Left kidney (tissue), 8 donors: ENCODE measurements at places on chromosomes 4 and X. TPM values are rescaled to one million over a fixed set of nuclear protein-coding genes. Genes with fewer than 3 reads are reported as not detected.

GRCh38 chrX:114800719-114801118 lies 216.7 kb downstream of the IL13RA2 start:
- no peak for DNase-seq

DNA sequence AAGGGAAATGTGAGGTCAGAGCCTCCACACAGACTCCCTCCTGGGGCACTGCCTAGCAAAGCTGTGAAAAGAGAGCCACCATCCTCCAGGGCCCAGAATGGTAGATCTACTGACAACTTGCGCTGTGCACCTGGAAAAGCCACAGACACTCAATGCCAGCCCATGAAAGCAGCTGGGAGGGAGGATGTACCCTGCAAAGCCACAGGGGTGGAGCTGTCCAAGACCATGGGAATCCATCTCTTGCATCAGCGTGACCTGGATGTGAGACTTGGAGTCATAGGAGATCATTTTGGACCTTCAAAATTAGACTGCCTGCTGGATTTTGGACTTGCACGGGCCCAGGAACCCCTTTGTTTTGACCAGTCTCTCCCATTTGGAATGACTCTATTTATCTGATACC lies 22.8 kb downstream of the CDKN2AIP start:
- DNase-seq, result no peak

- no peak for DNase-seq
Observed at GRCh38 chrX:127129510-127129909, 310.0 kb downstream of the PRR32 start.

- DNase-seq, result no peak
Observed at GRCh38 chr4:41792166-41792565, 43.6 kb upstream of the PHOX2B start.

DNA sequence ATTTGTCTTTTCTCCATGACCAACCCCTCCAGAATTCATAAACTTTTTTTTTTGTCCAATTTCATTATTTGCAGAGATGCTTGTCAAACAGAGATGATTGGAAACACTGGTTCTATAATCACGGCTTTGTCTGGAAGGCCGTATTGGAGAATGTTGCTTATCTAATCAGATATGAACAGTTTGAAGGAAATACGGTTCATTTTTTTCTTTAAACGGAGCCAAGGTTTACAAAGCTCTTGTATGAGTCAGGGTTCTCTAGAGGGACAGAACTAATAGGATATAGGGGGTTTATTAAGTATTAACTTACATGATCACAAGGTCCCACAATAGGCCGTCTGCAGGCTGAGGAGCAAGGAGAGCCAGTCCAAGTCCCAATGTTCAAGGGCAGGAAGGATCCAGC lies 1415.8 kb downstream of the C4orf33 start:
- DNase-seq, result no peak

DNA sequence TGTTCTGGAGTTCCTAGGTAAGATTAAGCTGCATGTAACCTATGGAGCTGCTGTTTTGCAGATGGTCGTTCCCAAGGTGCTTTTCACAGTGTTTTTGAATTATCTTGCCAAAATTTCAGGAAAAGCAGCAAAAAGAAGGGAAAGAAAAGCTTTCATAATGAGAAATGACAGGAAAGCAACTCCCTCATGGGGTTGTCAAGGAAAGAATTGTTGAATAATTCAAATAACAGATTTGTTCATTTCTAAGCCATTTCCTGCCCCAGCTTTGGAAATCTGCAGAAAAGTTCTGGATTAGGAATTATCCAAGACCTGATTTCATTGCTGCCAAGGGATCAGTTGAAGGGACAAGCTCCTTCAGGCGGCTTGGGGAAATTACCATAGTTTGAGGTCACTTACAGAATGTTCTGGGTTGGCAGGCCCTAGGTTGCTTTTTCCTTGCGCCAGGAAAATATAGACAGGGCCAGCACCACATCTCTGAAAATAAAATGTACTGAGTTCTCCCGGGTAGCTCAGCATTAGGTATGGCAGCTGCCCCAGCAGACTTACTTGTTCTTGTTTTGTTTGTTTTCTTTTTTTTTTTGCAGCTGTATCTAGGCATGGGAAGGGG lies 354.7 kb downstream of the STIM2 start:
- DNase-seq, result no peak

DNA sequence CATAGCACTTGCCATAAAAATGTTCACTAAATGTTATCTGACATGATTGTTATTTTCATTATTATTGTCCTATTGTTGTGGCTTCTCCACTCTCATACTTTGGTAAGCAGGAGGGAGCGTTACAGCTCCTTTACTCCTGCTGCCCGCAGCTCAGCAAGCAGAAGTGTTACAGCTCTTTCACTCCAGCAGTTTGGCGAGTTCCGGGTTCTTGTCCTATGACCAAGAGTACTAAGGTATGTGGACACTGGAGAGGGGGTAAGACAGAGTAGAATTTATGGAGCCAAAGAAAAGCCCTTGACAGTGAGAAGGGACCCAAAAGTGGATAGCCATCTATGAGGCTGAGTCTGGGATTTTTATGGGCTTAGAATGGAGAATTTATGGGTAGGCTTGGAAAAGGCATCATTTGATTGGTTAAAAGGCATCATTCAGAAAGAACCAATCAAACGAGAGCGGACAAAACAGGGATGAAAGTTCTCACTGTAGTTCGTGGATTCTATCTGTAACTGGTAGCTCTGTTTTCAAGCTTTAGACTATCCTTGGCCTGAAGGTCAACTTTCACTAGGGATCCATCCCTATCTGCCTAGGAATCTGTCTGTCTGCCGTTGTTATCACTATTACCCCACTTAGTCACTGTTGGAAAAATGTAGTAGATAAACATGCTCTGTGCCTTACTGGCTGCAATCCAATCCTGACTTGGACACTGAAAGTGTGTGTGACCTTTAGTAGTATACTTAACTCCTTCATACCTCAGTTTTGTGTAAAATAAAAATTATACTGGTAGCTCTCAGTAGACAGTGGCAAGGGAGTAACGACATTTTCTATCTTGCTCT lies 545.6 kb upstream of the LCORL start:
- no peak for DNase-seq

DNA sequence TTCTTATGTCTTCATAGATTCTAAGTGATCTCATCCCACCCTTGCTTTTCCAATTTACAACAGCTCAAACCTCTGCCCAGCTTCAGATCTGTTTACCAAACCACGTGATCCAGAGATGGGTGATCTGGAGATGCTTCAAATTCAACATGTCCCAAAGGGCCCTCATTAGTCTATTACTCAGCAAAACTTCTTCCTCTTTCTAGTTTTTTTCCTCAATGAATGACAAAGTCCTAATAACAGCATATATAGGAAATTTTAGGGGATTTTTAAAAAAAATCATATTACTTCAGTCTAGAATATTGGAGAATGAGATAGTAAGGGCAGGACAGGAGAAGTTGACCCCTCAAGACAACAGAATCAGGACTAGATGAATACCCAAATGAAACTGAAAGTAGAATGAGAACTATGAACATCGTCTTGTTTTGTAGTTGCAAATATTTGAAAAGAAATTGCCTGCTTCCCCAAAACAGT lies 127.1 kb downstream of the CFAP299 start:
- DNase-seq, result no peak

Gene RRH
- polyA plus RNA-seq, result 1.4 TPM

Gene UNC5C
- polyA plus RNA-seq, result 44.7 TPM

DNA sequence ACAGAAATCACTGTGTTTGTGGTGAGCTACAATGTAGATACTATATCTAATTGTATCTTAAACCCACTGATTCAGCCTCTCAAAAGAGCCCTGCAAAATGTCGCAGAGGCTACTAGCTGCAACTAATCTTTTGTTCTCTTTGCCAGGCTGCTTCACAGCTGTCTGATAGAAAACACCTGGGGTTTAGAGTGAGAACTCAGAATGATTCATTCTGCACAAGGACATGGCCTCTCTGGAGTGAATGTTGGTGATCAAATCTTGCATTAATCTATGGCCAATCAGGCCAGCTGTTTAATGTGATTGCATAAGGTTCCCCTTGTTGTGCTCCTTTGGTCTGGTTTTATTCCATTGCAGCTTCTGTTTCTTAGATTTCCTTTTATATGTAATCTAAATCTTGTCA lies 100.3 kb downstream of the EMCN start:
- DNase-seq, result peak; percentile 15

Gene GABRG1
- 0.18 TPM for polyA plus RNA-seq

DNA sequence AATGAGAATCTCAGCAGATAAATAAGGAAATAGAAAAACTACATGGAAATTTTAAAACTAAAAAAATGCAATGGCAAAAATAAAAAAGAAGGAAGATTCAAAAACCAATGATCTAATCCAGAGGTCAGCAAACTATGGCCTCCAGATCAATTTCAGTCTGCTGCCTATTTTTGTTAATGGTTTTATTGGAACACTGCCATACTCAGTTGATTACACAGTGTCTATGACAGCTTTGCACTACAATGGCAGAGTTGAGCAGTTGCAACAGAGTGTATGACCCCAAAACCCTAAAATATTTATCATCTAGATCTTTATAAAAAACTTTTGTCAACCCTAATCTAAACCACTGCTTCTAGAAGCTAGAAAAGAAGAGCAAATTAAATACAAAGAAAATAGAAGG lies 170.3 kb downstream of the RAB28 start:
- no peak for DNase-seq

GRCh38 chrX:22124098-22124497 lies 92.0 kb downstream of the PHEX start:
- DNase-seq, result no peak

Gene TCEAL9
- polyA plus RNA-seq, result 197 TPM

DNA sequence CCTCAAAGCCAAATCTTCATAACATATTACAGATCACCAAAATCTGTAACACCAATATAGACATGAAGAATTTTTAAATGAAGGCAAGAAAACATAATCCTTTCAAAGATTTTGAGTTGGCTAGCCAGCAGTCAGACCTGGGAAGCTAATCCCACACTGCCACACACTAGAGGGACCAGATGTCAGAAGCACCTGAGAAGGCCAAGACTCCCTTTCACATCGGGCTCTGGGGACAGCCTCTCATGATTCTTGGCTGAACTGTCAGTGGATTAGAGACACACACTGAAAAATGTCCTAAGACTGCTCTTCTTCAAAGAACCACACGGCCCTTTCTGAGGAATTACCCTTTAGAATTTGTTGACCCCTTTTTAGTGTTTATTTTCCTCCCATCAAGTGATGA lies 28.2 kb upstream of the SPATA4 start:
- DNase-seq, result no peak

- no peak for DNase-seq
Observed at GRCh38 chrX:45351478-45351877, 150.8 kb upstream of the DIPK2B start.

DNA sequence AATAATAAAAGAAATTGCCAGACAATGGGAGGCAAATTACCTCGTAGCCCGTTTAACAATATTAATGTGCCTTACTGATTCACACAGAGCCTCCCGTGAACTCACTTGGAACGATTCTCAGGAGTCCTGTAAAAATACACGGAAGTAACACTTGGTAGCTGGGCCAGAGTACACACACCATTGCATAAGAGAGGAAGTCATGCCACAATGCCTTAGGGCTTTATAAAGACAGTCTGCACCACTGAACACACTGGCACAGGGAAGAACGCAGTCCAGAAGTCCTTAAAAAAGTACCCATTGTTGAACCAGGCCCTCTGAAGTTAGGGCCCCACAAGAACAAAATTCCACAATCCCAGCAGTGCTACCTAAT lies 15.1 kb downstream of the SLC2A9 start:
- DNase-seq, result peak; percentile 28

DNA sequence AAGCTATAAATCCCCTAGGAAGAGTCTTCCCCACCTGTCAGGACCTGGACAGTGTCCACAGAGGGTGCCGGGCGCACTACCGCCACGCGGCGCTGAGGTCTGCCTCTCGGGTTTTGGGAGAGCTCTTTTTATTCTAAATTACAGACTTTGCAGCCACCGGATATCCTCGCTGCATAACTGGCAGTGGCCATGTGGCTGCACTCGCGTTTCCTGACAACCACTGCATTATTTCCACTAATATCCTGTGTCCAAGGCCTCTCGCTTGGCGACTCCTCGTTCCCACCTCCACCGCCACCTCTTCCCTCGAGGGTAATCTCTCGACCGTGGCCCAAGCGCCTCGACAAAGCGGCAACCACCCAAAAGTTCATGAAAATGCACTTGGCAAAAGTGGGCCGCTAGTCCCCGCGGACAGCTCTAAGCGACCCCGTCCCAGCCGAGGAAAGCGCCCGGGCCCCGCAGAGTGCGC lies 512 bp upstream of the TMEM131L start:
- DNase-seq, result peak; percentile 63

DNA sequence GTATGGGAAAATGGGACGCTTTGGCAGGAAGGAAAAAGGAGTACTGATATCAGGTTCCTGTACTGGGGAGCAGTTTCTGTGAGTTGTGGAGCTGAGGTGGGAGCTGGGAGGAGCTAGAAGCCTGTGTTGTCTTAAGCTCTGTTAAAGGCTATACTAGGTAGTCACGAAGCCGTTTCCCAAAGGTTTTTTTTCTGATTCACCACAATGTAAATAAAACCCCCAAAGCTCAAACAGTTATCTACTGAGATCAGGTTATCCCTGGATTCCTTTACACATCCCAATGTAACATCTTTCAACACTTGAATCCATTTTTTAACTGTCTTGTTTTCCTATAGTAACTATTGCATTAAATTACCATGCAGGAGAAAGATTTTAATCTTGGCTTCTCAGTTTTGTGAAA lies 297.4 kb upstream of the SFRP2 start:
- DNase-seq, result no peak

- no peak for DNase-seq
Observed at GRCh38 chr4:100372432-100372831, 145.4 kb downstream of the EMCN start.

DNA sequence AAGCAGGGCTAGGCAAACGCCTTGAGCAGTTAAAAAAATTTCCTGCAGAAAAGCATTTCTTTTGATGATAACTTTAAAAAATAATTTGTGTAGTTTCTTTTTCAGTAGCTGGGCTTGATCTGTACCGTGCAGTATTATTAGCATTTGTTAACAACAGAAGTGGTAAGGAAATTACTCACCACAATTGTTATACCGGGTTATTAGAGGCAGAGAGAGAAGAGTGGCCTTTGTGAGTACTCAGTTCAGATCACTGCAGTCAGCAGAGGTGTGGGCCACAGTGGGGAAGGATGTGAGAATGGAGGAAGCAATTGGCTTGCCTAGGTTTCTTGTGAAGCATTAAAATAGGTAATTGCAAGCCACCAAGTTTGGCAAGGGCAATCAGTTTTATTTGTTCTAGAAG lies 14.3 kb upstream of the IL21 start:
- no peak for DNase-seq

- DNase-seq, result no peak
Observed at GRCh38 chr4:126361287-126361686, 1046.5 kb downstream of the FAT4 start.

- DNase-seq, result no peak
Observed at GRCh38 chr4:1479454-1479853, 73.2 kb upstream of the NKX1-1 start.

Gene FRMPD3
- 0.50 TPM for polyA plus RNA-seq

GRCh38 chrX:39905538-39905891 lies 192.2 kb downstream of the BCOR start:
- peak; percentile 63 for DNase-seq

Gene FGFR3
- 87.6 TPM for polyA plus RNA-seq

- DNase-seq, result no peak
Observed at GRCh38 chr4:52618795-52619590, 40.1 kb downstream of the USP46 start.
